RCC 7860 (cell line): ENCODE measurements at places on chromosomes 6 and 20.

DNA sequence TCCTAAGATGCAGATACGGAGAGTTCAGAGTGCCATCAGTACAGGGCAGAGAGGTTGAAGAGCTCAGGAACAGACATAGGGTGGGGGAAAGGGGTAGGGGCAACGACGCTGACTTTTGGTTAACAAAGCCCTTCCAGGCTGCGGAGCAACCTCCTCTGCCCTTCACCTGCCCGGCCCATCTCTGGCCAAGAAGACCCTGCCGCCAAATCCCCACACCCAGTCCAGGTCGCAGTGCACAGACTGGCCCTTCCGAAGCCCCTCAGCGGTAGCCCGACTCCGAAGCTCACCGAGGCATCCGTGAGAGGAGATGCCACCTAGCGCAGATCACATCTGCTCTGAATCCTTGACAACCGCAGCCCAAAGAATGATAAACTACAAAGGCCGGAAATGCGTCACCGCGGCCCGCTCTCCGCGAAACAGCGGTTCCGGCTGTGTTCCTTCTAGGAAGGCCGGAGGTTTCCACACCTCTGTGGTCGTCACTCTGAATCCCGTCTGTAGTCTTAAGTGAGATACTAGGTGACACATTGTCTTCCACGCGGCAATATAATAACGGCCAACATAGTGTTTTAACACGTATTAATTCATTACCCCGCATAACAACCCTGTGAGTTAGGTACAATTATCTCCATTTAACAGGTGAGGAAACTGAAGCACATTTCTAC is at the start of gene ZSCAN23:
TSS of gene ZSCAN23 (minus strand) at position 380 of the 662 bp plus-strand sequence. CDS start 7,225 bp downstream, outside the sequence.
- DNase-seq, result peak; percentile 81

GRCh38 chr20:33811776-33812151 is 616 bp downstream of the CHMP4B start:
- no peak for DNase-seq

- DNase-seq, result peak; percentile 22
Observed at GRCh38 chr6:150144294-150144868, 1.5 kb downstream of the PPP1R14C start.

- DNase-seq, result peak; percentile 63
Observed at GRCh38 chr6:128725271-128726233, 157.4 kb upstream of the LAMA2 start.

- DNase-seq, result no peak
Observed at GRCh38 chr20:36334281-36335205, 28.4 kb downstream of the DLGAP4 start.

- peak; percentile 73 for DNase-seq
Observed at GRCh38 chr6:63640062-63640461, 4.5 kb downstream of the PHF3 start.
